ENCODE measurements at places on chromosomes 2 and 18. TPM values are rescaled to one million over a fixed set of nuclear protein-coding genes. Genes with fewer than 3 reads are reported as not detected.

The NT5DC4 gene
- not detected for total RNA-seq

DNA sequence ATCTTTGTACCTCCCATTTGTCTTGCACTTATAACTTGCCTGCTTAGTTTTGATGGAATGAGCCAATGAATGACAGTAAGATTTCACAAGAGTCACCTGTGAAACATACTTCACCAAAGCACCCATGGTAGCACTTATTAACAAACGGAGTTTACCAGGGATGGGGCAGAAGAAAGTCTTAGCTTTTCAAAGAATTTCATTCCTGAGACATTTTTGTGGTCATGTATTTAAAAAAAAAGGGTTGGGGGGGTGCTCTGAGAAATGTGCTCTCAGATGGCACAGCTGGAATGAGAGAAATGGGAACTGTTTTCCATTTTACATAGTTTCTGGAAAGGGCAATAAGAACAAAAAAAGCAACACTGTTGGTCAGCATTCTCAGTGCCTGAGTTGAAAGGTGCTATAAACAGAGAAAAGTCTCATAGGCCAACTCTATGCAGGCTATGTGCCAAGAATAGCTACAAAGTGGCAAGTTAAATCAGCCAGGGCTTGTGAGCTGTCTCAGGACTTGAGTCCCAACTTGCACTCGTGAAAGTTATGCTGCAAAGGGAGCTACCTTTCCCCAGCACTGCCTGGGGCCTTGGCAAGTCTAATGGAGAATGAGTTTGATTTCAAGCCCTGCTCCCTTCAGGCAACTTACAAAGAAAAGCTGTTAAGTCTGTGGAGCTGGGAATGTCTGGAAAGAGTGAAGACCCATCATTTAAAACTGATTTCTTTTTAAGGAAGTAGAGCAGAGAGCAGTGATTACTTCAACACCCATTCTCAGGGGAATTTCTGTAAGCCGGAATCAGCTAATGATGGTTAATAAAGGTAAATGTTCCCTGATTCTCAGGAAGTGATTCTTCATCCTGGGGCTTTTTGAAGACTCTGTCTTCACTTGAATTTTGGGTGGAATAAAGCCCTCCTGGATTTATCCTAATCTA is 170.6 kb downstream of the SLC8A1 start:
- DNase-seq = no peak

DNA sequence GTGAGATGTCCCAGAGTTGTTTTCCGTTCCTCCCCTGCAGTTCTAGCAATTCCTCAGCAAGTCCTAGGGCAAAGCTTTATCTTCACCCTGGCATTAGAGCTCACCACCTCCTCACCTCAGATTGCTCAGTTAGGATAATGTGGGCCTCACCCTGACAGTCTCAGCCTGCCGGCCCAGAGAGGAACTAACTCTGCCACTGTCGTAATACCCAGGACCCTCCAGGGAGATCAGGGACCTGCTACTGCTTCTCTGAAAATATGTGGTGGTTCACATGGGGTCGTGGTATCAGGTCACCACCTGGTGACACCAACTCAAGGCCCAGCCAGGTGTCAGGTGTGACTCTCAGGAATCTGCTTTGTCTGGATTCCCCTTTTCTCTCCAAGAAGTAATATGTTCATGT is 120.7 kb downstream of the FEZ2 start:
- DNase-seq = no peak

DNA sequence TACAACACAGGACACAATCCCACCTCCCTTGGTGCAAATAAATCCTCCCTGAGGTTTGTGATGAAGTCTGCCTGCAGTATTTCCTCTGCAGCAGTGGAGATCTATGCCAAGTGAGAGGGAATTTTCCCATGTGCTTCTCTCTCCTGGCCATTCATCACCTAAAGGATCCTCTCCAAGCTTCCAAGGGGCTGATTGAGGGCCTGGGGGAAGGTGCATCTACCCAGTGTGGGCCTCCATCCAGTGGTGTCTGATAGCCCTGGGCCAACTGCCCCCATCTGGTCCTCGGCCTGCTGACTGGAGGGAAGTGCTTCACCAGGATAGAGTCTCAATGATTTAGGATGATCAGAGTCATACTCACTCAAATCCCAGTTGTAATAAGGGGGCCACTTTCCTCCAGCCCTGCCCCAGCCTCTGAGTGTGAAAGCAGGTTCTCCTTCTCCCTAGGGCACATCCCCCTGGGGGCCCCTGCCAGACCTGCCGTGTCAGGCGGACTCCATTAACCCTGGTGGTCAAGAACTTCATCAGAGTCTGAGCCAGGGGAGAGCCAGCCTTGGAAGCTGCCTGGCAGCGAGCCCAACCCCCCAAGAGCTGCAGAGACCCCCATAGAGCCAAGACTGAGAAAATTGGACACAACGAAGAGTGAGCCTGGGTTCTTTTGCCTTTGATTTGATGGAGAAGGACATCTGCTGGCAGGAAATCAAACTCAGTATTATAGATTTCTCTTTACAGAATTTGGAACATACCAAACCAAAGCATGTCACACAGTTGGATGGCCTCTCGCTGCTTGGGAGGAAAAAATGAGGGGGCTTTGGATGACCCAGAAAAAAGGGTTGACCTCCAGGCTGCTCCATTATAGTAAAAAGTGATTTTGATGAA is 509.6 kb downstream of the CMPK2 start:
- no peak for DNase-seq

Measured in activated CD8-positive, alpha-beta memory T cell treated with anti-CD3 and anti-CD28 coated beads, Interleukin-2, amount 10 ng/mL, durations not matched to agents 7 days and 5 days (primary cell).